NCI-H2171 treated with DMSO at 0.1 percent for 48 hours (cell line): ENCODE measurements at places on chromosomes 13 and 19.
A peak's percentile ranks its signal among the peaks of the same experiment; 100 is the strongest.

GRCh38 chr13:43054803-43055802 lies 31.7 kb downstream of the DNAJC15 start:
- peak; percentile 82 for DNase-seq

- no peak for DNase-seq
Measured at GRCh38 chr19:42109896-42110295, 22.4 kb downstream of the POU2F2 start.

DNA sequence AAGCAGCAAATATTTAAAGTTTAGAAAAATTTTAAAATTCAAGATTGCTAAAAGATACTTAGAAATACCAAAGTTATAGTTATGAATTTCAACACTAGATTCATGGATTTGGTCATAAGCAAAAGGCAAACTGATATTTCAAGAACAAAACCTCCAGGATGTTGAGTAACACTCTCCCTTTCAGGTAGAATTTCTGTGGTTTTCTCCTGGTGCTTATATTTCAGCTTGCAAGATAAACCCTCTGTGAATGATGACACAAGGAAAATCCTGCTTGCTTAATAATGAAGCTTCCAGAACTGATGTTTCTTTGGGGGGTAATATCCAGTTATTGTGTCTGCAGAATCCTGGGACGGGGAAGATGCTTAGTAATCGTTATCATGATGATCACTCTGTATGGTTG lies 320.3 kb upstream of the EDNRB start:
- DNase-seq: no peak

GRCh38 chr13:78036841-78037240 lies 118.2 kb upstream of the EDNRB start:
- DNase-seq: no peak

- no peak for DNase-seq
Measured at GRCh38 chr19:55149078-55150003, at the start of gene TNNT1. TNNT1 (minus strand) TSS chr19:55149206; CDS start chr19:55147157, 2,049 bp downstream.

GRCh38 chr13:64992314-64992713 lies 2237.8 kb downstream of the PCDH9 start:
- no peak for DNase-seq

DNA sequence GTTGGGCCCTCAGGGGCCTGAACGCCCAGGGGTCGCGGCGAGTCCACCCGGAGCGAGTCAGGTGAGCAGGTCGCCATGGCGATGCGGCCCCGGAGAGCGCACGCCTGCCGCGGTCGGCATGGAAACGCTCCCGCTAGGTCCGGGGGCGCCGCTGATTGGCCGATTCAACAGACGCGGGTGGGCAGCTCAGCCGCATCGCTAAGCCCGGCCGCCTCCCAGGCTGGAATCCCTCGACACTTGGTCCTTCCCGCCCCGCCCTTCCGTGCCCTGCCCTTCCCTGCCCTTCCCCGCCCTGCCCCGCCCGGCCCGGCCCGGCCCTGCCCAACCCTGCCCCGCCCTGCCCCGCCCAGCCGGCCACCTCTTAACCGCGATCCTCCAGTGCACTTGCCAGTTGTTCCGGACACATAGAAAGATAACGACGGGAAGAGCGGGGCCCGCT lies at the start of gene CCNA1:
TSS of gene CCNA1 (plus strand) at position 390 of the 439 bp plus-strand sequence. CDS start 562 bp downstream, outside the sequence.
- no peak for DNase-seq

DNA sequence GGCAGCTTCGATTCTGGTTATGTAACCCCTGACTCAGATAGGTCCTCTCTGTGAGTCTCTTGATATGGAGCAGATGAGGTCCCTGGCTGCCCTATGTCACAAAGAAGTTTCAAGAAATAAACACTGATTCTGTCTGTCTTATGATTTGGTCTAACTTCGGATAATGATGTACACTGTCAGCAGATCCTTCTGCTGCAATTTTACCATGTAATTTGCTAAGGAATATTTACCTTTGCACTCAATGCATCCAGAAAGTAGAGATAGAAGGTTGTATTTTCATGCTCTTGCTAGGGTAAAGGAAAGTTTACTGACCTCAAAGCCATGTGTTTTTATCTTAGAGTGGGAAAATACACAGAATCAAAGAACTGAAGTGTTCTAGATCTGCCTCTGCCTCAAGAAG lies 98.2 kb downstream of the KLF5 start:
- no peak for DNase-seq

DNA sequence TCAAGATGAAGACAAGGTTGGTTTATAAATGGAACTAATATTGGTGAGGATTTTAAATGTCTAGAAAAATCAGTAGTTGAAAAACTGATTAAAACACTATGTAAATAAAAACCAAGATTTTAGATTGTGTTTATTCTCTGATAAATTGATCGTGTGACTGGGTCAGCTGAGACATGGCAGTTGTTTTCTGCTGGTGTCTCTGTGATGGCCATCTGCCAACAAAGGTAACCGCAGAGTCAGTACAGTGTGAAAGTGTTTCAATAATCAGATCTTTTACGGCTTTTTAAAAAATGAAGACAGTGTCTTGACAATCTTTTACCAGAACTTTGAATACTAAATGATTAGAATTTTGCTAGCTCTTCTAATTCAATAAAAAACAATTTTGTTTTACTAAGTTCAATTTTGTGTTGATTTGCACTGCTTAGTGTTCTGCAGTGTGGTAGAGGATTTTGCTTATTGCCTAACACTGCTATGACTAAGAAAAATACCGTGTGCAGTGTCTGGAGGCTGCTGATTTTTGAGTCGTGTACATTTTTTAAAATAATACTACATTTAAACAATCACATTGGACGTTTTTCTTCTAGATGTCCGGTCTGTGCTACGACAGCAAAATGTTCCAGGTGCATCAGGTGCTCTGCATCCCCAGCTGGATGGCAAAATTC lies 32.7 kb upstream of the GPR183 start:
- peak; percentile 77 for DNase-seq

DNA sequence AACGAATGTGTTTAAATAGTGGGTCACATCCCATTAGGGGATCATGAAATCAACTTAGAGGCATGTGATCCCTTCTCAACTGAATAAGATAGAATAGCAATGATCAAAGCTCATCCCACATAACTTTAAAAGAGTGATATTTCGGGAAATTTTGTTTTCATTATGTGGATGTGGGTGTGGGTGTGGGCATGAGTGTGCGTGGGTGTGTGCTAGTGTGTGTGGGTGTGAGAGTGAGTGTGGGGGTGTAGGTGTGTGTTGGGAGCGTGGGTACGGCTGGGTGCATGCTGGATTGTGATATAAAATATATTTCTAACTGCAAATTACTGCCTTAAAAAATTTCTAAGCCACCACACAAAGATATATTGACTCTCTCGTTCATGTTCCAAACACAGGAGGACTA lies 15.9 kb downstream of the RXFP2 start:
- DNase-seq: no peak

DNA sequence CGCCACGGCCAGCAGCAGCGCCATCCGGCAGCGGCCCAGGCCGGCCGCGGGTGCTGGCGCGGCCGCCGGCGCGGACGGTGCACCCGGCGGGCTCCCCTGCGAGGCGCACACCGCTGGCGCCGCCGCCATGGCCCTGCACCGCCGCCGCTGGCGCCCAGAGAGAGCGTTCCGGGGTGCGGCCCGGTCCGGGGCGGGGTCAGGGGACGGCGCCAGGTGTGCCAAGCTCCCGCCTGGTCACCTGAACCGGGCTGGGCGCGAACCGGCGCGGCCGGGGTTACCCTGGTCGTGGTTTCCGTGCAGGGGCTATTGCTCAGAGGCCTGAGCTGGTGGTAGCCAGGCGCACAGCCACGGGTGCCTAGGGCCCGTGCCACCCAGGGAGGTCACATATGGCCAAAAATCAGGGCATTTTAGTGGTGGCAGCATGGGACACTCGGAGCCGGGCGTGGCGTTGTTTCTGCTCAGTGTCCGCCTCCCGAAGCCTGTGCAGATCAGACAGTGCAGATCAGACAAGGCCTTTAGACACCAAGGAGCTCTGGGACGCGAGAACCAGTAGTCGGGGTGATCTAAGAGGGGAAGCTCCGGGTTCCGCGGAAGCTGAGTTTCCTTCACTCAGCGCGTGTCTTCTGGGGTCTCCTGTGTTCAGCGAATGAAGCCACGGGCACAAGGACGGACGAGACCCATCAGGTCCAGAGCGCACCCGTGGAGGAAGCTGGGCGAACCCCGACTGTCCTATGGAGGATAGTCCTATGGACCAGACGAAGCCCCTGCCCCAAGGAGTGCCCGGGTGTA lies at the start of gene TMEM238:
TSS of gene TMEM238 (minus strand) at position 162 of the 789 bp plus-strand sequence. CDS start at position 129, 33 bp downstream.
- peak; percentile 60 for DNase-seq

- DNase-seq: no peak
Measured at GRCh38 chr13:101845245-101846020, 393.0 kb downstream of the ITGBL1 start.

- no peak for DNase-seq
Measured at GRCh38 chr13:113020323-113021080, 51.5 kb downstream of the MCF2L start.

GRCh38 chr13:64778002-64778401 lies 2452.1 kb downstream of the PCDH9 start:
- no peak for DNase-seq
